ENCODE measurements at places on chromosomes 1 and 21.

DNA sequence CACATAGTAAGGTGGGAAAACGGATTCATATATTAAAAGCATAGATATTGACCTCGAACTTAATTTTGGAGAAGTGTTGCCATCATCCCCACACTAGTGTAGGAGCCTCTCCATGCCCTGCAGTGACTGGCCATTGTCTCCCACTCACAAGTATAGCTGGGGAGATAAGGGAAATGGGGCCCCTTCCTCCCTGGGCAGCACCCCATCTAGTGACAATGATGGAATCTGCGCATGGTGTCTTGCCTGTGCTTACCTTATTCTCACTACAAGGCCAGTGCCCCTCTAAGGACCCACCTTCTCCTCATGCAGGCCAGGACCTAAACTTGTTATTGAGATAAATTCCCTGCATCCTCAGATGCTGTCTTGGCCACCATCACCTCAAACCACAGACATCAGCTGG, 374.9 kb downstream of the NTNG1 start:
- no peak for DNase-seq

- DNase-seq: no peak
Observed at GRCh38 chr1:199590708-199591107, 436.8 kb upstream of the NR5A2 start.

DNA sequence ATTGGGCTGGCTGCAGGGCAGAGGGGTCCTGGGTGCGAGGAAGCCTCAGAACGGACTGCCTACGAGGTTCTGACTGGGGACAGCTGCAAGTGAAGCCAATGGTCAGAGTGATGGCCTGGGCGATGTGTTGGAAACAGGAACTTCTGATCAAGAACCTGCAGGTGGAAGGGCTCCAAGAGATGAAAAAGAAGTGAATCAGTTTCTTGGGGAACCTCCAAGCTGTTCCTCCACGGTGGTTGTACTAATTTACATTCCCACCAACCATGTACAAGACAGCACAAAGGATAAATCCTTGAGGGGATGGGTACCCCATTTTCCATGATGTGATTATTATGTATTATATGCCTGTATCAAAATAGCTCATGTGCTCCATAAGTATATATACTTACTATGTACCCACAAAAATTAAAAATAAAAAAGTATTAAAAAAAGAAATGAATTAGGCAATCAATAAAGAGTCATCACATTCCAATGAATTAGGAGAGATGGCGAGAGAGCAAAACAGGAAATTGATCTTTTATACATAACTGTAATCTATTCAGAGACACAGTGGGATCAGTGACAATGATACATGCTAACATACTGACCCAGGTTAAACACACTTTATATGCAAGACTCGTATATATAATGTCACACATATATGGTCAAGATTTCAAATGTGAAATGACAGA, 58.1 kb downstream of the PTPN14 start:
- no peak for DNase-seq

- no peak for DNase-seq
Observed at GRCh38 chr1:180542113-180542837, 16.5 kb upstream of the OVAAL start.

DNA sequence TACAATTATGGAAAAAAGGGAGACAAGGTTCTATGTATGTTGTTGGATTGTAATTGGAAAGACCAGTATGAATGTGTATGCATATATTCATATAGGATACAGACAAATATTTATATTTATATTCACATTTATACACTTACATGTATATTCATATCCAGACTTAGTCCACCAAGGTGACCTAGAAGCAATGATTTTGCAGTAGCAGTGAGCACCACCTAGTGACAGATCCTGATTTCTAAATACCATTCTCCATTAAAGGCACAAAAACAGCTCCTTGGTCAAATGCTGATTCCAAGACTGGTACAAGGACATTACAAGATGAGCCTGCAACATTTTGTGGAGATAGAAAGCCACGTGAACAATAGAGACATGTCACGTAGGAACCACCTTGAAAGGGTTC, 153.4 kb downstream of the SDCCAG8 start:
- no peak for DNase-seq

DNA sequence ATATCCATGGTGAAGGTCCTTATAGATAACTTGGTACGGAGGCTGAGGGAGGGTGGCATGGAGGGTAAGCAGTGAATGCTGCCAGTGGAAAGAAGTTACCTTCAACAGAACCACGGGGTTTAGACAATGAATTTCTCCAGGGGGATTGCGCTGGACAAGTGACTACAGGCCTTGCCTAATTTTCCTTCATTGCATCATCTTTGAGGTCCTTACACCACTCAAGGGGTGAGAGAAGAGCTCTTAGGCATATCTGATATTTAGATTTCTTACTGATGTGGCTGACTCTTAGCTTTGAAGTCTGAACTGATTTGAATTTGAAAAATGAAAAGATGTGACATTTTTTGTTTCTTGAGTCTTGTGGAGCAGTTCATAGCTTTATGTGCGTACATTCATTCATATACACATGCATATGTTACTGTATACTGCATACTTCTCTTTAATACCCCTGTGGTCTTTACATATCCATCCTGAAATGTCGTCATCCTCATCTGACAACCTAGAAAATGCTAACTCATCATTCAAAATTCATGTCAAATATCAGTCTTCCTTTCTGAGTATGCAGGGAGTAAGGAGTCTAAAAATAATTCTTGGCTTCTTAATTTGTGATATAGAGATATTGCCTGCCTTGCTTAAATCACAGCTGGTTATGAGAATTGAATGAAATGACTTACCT, 63.6 kb downstream of the DNM3 start:
- DNase-seq: no peak
